H1 (cell line): ENCODE measurements at places on chromosomes 13 and 19.

DNA sequence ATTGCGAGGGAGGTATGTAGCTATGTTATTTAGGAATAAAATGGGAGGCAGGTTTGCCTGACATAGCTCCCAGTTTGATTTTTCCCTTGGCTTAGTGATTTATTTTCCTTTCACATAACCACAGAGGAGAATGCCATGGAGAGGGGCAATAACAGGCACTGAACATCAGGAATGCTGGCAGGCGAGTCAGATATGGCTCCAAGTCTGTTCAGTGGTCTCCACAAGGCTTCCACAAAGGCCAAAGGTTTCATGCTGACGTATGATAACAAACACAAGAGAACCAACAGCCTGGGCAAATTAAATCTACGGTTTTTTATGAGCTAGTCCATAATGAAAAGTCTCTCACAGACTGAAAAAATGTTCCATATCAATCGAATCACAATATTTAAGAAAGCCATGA, 66.7 kb downstream of the SUCLA2 start:
- no peak for DNase-seq

DNA sequence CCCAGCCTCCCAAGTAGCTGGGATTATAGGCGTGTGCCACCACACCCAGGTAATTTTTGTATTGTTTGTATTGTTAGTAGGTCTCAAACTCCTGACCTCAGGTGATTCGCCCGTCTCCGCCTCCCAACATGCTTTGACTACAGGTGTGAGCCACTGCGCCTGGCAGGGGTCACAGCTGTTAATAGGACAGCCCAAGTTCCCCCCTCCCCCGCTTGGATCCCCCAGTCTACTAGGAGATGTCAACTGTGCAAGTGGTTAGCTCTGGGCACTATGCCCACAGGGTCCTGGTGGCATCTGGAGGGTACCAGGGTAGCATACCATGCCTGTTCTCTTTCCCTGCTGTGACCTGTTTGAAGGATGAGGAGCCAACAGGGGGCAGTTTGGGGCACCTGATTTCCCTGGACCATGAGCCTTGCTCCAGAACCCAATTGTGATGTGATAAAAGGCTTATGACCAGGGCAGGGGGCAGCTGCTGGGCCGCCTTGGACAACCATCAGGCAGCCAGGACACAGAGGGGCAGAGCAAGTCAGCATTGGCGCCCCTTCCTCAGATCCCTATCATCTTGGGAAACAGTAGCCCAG, at the start of gene TSPAN16:
Gene TSPAN16 (plus strand): TSS at position 496 of the 581 bp plus-strand sequence. CDS start 138 bp downstream, outside the sequence.
- no peak for DNase-seq

GRCh38 chr13:84917252-84917878, 881.9 kb downstream of the SLITRK6 start:
- no peak for DNase-seq

- no peak for DNase-seq
Measured at GRCh38 chr13:32063619-32064233, 32.2 kb downstream of the FRY start.

- no peak for DNase-seq
Measured at GRCh38 chr13:60608954-60609353, 211.9 kb downstream of the TDRD3 start.

GRCh38 chr19:23321953-23322549, 71.9 kb upstream of the ZNF724 start:
- DNase-seq, result no peak

DNA sequence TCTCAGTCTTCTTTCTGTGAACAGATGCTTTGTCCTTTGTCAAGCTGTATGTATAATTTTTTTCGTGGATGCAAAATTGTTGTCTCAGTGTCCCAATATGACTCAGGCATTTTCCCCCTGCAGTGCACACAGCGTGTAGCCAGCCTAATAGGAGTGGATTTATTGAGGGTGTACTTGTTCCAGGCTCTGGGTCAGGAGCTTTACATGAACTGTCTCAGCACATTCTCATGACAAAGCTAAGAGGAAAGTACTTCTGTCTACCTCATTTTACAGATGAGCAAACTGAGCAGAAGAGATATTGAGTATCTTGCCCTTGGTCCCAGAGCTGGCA, 50.8 kb downstream of the STK24 start:
- DNase-seq, result no peak

DNA sequence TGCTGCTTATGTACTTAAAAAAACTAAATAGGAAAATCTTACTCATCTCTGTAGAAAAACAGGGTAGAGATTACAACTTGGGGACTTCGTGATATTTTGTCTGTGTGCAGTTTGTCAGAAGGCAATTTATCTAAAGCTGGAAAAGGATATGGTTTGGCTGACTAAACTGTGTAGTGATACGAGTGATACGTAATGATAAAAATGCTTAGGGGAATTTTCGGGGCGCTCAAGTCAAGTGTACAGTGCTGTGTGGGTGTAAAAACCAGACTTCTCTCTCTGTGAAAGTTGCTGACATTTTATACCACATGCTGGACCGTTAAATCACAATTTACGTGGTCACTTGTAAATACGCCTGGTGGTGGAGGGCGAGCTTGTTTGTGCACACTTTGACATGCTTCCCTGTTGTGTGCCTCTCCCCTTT, 221.7 kb downstream of the KCNRG start:
- no peak for DNase-seq

DNA sequence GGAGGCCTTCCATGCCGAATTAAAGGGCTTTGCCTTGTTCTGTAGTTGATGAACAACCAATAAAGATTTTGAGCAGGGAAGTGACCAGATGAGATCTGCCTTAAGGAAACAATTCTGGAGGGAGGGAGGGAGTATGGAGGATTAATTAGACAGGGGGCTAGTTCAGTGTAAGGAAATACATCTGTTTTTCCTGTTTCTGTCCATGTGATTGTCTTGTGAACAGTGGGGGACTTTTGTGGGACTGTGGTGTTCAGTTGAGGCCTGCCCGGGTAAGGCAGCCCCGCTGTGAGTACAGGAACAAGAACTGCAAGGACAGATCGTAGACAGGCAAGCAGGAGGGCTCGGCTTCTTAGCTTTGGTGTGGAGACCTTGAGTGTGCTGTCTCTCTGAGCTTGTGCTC, 59.0 kb downstream of the DGKH start:
- DNase-seq, result no peak

DNA sequence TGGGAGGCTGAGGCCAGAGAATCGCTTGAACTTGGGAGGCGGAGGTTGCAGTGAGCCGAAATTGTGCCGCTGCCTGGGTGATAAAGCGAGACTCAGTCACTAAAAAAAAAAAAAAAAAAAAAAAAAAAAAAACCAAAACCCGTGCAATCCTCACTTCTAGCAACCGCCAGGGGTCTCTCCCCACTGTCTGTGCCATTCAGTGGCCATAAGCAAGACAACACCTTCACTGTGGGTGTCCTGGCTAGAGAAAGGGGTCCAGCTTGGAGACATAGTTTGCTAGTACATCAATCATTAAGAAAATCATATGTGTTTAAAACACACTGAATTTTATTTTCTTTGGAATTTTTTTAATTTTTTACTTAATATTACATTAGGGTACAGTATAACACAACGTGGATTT, 68.2 kb downstream of the RASL11A start:
- no peak for DNase-seq

GRCh38 chr19:8212212-8212611, 3.0 kb downstream of the CERS4 start:
- no peak for DNase-seq

DNA sequence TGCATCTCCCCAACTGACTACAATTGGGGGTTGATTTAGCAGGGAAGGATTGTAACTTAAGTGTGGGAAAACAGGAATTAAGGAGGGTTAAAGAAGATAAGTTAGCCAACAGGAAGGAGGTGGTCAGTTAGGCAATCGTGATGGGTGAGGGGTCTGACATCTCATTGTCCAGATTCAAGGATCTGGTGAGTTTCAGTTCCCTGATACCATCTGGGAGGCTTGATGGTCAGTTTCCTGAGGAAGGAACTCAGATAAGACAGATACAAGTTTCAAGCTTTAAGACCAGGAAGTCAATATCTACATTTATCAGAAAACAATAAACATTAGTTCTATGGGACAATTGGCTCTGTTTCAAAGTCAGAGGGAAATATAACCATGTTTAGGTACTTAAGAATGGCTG, 601.8 kb downstream of the SLITRK6 start:
- no peak for DNase-seq

GRCh38 chr13:101346942-101347728, 69.2 kb downstream of the NALCN start:
- no peak for DNase-seq

DNA sequence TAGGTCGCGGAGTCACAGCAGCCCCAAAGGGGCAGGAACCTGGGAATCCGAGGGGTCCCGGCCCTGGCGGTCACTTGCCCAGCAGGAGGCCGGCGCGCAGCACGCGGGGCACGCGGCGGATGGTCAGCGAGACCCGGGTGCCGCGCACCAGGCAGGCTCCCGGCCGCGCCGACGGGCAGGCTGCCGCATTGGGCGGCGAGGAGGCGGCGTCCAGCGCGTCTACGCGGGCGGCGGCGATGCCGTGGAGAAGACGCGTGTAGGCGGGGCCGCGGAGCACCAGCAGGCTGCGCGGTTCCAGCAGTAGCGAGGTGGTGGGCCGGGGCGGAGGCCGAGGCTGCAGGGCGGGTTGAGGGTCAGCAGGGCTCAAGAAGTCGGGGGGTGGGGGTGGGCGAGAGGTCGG, 607 bp upstream of the SYNE4 start:
- DNase-seq, result no peak

DNA sequence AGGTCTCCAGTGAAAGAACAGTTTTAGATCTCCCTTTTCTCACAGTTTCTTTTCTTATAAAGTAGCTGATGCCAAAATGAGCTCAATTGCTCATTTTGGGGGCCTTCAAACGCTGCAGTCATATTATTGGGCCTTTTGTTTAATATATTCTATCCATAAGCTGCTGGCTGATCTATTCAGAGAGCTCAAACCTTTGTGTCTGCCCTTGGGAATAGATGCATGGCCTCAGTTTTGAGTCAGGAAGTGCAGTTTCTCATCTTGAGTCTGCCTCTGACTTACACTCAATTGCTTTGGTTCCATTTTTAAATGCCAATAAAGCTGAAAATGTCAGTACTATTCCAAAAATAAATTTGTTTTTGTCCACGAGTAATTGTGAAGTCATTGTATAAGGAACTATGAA, 468.9 kb downstream of the KLF12 start:
- no peak for DNase-seq

DNA sequence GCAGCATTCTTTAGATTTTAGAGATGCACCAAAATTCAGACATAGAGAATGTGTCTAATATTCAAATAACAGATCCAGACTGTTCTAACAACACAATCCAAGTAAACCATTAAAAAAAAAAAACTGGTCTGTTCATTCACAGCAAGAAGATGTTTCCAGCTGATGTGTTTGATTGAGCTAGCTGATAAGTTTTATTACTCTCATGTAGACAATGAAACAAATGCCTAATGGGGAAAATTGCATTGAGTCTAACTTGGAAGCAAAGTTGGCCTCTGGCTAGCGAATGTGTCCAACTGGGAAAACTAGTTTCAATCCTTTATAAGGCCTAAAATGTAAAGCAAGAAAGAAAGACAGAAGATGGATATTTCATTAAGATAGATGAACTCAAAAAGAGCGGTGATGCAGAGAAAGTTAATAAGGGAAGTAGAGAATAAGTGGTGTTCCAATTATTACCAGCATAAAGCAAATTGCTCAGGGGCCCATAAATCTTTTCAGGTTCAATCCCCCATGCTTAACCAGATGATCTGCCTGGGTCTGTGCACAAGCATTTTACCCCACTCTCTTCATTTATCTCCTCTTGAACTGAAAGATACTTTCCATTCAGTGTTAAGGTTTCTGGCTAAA, 54.2 kb downstream of the PCDH9 start:
- no peak for DNase-seq

DNA sequence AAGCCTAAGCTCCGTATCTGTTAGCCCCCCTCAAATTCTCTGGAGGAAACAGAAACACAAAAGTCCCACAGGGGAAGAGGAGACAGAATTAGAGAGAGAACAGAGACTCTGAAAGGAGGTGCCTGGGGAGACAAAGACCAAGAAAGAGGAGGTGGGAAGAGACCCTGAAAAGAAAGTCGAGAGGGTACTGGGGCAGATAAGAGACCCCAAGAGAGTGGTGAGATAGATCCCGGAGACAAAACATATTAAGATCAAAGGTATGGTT, 915 bp upstream of the GRWD1 start:
- DNase-seq, result no peak

GRCh38 chr13:102721800-102722231, 27.0 kb upstream of the METTL21C start:
- no peak for DNase-seq

DNA sequence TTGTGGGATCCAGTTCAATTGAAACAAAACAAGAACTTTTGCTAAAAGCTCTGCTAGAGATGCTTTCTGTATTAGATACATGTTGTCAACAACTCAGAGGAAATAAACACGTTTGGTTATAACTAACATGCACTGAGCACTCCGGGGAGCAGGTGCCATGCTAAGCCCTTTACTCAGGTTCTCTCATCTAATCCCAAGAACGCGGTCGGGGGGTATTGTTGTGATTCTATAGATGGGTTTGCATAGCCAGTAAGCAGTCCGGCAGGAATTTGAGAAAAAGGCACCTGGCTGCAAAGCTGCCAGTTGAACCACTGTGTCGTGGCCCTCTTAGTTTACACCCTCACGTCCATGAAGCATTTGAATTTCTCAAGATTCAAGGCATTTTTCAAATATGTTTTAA, 24.3 kb upstream of the SPACA7 start:
- no peak for DNase-seq

- no peak for DNase-seq
Measured at GRCh38 chr13:111404746-111405145, 84.3 kb downstream of the TEX29 start.

DNA sequence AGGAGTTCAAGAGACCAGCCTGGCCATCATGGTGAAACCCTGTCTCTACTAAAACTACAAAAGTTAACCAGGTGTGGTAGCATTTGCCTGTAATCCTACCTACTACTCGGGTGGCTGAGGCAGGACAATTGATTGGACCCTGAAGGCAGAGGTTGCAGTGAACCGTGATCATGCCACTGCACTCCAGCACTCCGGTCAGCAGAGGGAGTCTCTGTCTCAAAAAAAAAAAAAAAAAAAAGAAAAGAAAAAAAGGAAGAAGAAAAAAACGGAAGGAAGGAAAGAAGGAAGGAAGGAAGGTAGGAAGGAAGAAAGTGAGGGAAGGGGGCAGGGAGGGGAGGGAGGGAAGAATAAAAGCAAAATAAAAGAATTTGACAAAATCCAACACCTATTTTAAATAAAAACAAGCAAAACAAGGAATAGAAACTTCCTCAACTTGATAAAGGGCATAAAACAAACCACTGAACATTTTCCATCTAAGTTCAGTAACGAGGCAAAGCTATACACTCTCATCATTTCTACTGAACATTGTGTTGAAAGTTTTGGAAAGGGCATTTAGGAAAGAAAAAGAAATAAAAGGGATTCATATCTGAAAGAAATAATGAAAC, 411.6 kb upstream of the SLITRK5 start:
- DNase-seq, result no peak

DNA sequence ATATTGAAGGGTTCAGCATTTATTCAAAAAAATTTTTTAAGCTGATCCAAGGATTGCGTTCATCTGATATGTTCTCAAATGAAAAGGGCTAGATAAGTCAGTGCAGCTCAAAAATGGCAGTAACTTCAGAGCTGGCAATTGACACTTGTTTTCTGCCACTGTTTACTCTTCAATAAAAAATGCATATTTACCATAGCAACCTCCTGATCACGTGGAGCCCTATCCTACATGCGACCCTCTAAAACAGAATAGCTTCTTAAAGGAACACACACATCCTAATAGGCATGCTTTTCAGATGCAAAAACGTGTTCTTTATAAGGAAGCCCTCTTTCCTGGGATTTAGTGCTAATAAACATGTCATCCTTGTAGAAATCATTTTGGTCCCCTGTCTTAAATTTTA, 150.2 kb downstream of the ZNF536 start:
- no peak for DNase-seq

GRCh38 chr13:33426131-33426530, 140.6 kb upstream of the STARD13 start:
- no peak for DNase-seq
